ENCODE measurements at places on chromosomes 5 and 9. TPM values are rescaled to one million over a fixed set of nuclear protein-coding genes. Genes with fewer than 3 reads are reported as not detected.

DNA sequence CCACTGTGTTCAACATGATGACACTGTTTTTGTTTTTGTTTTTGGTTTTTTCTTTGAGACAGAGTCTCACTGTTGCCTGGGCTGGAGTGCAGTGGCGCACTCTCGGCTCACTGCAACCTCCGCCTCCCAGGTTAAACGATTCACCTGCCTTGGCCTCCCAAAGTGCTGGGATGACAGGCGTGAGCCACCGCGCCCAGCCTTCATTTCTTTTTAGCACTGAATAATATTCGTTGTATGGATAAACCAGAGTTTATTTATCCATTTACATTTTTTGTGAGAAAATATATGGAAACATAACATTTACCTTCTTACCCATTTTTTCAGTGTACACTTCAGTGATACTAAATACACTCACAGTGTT, 4.2 kb downstream of the CARD19 start:
- DNase-seq = peak; percentile 58

DNA sequence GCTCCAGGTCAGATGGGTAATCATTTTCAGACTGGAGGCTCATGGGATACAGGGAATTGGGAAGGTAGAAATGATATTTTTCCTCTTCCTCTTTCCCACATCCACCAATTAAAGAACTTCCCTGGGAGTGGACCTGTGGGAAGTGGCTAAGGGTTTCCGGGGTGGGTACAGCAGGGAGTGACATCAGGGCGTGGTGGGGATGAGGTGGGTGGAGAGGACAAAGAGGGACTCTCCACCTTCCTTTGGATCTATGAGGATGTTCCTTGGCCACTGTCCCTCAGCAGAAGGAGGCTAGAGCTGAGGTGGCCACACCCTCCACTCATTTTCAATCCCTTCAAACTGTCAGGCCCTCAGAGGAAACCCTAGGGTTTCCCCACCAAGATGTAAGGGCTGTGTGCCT, 54.7 kb downstream of the IRF1 start:
- DNase-seq = no peak

- peak; percentile 95 for DNase-seq
Measured at GRCh38 chr5:32193591-32193990, 19.5 kb upstream of the GOLPH3 start.

DNA sequence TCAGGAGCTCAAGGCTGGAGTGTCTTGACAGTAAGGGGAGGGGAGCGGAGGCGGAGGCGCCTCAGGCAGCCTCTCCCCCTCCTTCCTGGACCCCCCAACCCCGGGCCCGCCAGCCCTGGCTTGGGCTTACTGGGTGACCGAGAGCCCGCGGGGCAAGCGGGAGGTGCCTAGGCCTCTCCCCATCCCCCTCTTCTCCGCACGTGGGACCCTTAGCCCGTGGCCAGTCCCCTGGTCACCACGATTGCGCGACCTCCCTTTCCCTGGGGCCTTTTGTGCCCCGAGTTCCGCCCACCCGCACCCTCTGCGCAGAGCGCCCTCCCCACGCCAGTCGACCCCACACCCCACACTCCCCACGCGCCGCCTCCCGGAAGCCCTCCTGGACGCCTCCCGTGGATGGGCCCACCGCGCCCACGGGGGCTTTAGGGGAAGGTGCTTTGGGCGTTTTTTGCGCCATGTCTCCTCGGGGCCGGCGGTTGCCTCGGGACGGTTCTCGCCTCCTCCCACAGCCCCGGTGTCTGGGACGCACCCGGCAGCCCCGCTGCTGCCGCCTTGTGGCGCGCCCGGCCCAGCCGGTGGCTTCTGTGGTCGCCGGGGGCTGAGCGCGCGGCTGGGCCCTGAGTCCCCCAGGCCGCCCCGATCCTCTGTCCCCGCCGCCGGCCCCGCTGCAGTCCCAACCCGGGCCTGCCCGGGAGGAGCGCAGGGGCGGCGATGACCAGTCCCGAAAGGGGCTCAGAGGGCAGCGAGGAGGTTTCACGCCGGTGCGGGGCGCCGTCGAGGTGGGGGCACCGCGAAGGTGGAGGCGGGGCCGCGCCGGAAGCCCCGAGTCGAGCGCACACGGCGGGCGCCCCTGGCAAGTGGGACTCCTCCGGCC, 3.2 kb downstream of the TOR4A start:
- no peak for DNase-seq

- DNase-seq = no peak
Measured at GRCh38 chr5:97494465-97494864, 311.4 kb upstream of the RIOK2 start.

DNA sequence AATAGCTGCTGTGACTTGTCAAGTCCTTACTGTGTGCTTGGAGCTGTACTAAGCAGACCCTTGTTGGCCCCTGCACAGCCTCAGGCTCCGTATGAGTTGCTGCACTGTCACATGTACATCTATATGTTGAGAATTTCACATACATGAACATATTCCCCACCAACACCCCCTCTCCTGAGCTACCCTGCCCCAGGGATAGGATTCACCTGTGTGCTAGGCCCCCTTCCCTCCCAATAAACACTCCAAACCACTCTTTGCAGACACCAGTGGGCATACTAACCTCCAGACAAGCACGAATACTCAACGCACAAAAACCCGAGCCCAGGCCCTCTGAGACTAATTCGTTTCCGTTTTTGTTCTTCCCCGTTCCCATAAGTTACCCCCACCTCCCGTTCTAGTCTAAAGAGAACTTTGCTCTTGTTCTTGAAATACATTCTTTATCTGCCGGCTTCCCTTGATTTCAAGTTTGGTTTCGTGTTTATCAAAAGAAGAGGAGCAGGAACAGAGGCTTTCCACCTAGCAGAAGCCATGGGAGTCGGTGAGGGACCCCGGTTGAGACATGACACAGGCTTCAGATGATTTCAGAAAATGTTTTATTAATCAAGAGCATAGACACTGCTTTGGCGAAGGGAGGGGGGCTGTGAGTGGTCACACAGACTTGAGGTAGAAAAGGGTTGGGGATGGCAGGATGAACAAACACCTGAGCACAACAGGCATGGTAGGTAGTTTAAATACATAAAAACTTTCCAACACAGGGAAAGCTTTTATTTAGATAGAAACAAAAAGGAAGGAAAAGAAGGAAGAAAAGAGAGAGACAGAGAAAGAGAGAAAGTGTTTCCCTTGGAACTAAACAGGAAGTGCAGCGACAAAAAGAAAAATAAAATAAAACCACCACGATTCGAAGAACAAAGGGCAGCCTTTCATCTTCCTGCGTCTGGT, 3.4 kb downstream of the HAND1 start:
- no peak for DNase-seq

- DNase-seq = no peak
Measured at GRCh38 chr5:148950471-148950863, 112.4 kb downstream of the SH3TC2 start.

DNA sequence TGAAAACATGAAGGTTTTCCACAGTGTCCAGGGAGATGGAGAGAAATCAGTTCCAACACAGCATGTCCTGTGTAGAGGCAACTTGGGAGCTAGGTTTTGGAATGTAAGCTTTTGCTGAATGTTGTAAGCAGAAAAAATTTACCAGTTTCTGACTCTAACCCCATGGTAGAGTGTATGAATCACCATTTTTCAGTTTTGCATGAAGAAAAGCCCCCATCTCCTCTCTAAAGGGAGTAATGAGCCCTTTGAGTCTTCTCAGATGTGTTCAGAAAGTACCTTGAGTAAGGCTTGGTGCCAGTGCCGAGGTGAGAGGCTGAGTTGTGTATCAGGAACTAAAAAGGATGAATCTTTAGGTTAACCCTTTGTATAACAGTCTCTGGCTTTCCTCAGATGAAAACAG, 96.2 kb downstream of the ADRB2 start:
- no peak for DNase-seq

DNA sequence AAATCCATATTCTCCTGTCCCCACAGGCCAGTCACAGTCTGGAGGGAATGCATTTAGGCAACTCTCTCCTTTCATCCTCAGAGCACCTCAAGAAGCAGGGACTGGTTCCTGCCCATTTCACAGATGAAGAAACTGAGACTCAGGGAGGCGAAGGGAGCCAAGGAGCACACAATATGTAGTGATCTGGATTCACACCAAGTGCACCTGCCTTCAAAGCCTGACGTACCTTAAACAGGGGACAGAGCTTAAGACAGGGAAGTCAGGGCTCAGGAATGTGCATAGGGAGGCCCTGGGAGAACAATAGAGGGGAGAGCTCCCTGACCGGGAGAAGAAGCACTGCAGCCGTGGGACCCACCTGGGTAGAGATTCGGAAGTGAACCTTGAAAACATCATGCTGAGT, 83.0 kb downstream of the GABBR2 start:
- DNase-seq = no peak

DNA sequence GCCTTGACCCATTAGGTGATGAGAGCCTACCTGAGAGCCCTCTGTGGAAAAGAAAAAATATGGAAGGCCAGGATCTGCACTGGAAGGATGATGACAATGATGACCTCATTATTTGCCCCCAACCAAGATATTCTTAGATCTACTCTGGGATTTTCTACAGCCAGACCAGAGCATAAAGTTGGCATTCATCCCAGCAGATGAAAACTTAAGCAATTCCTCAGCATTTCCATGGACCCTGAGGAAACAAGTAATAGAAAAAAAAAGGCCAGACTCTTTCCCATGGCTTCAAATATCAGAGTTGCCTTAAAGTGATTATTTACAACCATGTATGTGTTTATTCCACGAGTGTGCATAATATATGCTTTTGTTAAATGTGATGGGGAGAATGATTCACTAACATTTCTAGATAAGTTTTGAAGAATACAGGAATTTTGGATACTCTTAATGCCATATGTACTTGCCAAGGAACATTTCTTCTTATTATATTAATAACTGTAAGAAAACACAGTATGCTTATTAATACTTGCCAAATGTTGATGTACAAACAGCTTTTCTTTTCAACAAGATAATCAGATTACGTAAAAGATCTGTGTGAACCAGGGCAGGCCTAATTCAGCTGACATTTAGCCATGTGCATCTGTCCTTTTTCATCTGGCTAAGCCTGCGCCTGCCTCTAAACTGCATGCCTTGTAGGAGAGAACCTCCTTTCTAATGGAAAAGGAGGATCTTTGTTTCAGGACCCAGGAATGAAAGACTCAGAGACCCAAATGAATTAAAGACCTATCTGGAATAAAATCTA, 94.8 kb downstream of the ARRDC3 start:
- no peak for DNase-seq

DNA sequence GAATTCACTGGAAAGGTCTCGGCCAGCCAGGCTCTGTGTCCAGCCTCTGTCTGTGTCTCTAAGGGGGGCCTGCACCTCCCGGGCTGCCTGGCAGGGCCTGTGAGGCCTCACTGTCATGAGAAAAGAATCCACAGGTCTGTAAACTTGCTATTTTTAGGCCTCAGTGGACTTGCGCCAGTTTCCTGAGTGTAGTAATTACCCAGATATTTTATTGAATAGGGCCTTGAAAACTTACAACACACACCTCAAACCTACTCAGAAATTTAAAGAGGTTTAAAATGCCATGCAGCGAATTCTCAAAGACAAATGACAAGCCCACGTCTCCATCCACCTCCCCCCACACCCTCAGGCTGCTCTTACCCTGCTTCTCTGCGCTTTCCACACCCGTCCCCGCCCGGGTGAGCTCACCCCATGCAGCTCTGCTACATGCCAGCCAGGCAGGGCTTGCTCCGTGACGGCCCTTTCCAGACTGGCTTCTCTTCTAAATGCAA, 8.8 kb upstream of the TENT4A start:
- DNase-seq = peak; percentile 94

DNA sequence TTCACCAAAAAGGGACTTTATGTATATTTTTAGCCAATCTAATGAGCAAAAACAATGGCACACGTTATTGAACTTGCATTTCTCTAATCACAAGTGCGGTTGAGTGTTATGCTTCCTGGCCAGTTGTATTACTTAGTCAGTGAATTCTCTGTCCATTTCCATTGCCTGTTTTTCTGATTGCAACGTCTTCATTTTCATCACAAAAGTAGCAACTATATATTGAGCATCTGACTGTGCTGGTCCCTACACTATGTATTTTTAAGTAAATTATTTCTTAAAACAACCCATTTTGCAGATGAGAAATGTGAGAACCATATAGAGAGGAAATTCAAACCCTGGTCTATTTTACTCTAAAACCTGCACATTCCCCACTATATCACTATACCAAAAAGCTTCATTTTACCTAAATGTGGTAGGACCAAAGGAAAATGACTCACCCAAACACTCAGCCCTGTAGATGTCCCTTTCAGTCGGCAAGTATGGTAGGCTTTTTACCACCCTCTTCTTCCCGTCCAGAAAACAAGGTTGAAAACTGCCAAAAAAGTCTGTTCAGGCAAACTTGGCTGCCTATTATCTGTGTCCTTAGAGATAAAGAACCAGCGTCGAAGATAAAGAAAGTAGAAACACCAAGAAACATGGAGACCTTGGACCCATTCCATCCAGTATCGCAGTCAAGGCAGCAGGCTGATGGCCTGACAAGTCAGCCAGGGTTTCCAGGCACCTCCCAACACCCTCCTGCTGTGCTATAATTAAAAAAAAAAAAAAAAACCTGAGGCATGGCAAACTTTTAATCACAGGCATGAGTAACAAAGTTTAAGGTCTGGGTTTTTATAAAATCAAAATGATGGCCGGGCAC, 18.8 kb upstream of the FAM13B start:
- DNase-seq = no peak

DNA sequence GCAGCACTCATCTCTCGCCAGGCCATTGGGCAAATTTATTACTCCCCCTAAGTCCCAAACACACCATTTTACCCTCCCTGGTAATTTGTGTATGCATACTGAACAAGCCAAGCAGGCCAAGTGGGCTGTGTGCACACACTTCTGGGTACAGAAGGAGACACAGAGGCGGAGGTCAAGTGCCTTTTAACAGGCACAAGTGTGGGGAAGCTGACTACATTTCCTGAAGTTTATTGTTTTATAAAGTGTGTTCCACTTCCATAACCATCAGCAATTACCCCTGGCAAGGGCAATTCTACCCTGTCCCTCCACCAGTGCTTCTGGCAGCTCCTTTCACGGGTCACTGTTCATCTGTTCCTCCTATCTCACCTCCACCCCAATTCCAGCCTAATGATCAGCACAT, 93.9 kb downstream of the SETX start:
- peak; percentile 41 for DNase-seq

Gene DMRT3
- total RNA-seq = not detected

Gene SEC24A
- total RNA-seq = 21.2 TPM

Gene SHROOM1
- 49.4 TPM for total RNA-seq

Gene FOXD4L6
- not detected for total RNA-seq

Gene MPDZ
- 46.2 TPM for total RNA-seq

Gene GAS1
- 605 TPM for total RNA-seq

Gene QSOX2
- 3.7 TPM for total RNA-seq

Gene RLN2
- not detected for total RNA-seq

Gene FGF10
- total RNA-seq = 7.5 TPM

Gene OR2V2
- total RNA-seq = not detected

Gene FCN2
- not detected for total RNA-seq

Gene LRRC8A
- 227 TPM for total RNA-seq

Measured in ascending aorta (tissue), 2 donors.